Osteocyte (in vitro differentiated cells): ENCODE measurements at places on chromosomes 1 and 21. TPM values are rescaled to one million over a fixed set of nuclear protein-coding genes. Genes with fewer than 3 reads are reported as not detected.
A peak's percentile ranks its signal among the peaks of the same experiment; 100 is the strongest.

AHDC1 gene
- 118 and 124 TPM in 2 replicates for total RNA-seq

ANXA9 gene
- not detected in 2 replicates for total RNA-seq

TARS2 gene
- total RNA-seq, result 18.8 and 23.2 TPM in 2 replicates

LRRIQ3 gene
- 0.16 and 0.86 TPM in 2 replicates for total RNA-seq

DNA sequence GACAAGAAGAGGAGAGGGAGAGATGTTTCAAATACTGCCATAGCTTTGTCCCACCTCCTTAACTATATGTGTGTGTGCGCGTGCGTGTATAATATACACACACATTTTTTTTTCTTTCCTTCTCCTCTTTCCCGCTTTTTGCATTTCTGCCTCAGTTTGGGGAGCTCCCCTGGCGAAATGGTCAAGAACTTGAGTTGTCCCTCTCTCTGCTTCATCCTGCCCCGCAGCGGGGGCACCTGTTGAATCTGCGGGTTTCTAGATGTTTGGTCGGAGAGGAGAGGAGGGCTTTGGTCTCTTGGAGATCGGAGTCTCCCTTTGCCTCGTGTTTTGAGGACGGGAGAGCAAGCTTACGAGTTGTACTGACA is 504 bp downstream of the SCCPDH start:
- no peak for DNase-seq

GRCh38 chr1:225914947-225915346 is 9.1 kb downstream of the PYCR2 start:
- no peak for DNase-seq

DNA sequence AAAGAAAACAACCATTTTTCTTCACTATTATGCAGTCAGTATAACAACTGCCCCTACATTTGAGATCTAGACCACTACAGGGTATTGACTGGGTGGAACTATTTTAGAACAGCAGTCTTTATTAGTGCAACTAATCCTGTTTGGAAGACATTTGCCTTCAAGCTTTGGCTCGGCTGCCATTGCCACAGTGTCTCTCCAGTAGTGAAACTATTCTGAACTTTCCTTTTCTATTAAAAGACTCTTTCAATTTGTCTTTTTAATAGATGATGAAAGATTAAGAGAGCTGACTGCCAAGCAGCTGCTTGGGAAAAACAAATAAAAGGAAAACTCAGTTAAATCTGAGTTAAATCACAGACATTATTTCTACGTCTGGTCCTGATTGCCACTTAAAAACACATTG is 49.3 kb downstream of the LPGAT1 start:
- no peak for DNase-seq

DNA sequence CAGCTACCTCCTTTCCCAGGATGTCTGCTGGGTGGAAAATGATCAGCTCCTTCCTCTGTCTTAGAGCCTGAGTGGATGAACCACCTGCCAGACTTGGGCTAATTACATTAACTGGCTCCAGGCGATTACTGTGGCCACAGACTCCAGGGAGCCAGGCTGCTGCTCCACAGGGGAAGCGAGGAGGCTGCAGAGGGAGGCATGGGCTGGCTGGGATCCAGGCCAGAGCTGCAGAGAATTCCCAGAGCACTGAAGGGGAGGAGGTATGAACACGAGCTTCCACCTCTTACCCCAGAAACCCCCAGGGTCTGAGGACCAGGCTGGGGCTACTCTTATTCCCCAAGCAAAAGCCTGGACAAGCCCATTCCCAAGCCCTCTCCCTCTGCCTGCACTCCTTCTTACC is 136.0 kb upstream of the KLHDC7A start:
- DNase-seq, result no peak

- no peak for DNase-seq
These were observed 85.3 kb upstream of the GPR88 start for GRCh38 chr1:100452641-100453040.

DNA sequence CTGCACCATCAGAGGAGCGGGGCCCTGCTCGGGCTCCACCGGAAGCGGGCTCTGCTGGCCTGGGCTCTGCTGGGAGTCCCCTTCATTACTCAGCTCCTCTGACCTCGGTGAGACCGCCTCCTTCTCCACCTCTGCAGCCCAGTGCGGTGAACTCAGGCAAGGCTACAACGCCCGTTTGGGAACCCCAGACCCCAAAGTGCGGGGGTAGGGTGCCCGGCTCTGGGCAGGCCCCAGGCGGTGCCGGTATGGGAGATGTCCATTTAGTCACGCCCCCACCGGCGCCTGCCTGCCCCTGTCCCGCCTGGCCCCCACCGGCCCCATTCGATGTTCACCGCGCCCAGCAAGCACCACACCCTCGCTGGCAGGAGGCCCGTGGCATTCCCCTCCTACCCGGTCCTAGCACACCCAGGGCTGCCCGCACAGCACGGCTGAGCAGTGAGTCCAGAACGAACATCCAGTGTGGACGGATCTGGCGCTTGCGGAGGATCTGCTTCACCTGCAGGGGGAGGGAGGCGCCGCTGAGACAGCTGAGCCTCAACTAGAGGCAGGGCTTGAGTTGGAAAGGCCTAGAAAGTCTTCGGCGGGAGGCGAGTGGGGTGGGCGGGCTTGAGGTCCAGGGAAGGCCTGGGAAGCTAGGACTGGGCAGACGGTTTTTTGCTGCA is 10.0 kb downstream of the MAP3K6 start:
- DNase-seq, result no peak

GRCh38 chr1:103106426-103107341 is 1.6 kb downstream of the COL11A1 start:
- peak; percentile 88 for DNase-seq

DNA sequence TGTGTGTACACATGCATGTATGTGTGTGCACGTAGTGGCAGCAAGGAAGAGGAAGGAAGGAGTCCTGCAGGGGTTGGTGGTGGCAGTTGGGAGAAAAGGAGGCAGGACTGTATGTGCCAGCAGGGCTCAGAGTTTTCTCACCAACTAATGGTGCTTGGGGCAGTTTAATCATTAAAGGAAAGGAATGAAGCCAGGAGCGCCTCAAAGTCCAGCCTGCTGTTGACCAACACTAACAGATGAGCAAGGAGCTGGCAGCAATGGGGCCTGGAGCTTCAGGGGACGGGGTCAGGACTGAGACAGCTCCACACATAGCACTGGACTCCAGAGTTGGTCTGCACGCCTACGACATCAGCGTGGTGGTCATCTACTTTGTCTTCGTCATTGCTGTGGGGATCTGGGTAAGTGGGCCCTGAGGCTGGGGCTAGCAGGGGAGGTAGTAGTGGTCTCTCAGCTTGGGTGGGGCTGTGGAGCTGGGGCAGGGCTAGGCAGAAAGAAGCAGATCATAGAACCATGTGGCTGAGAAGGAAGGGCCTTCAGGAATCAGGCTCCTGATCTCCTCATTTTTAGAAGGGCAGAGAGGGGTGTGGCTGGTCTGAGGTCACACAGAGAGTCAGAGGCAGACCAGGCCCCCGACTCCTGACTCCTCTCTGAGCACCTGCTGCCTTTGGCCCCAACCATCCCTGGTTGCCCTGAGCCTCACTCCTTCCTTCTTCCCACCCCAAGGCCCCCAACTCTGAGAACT is at the start of gene SLC5A9:
Gene SLC5A9 (plus strand): TSS at position 216 of the 742 bp plus-strand sequence. CDS start 21 bp downstream, at position 237.
- no peak for DNase-seq

DNA sequence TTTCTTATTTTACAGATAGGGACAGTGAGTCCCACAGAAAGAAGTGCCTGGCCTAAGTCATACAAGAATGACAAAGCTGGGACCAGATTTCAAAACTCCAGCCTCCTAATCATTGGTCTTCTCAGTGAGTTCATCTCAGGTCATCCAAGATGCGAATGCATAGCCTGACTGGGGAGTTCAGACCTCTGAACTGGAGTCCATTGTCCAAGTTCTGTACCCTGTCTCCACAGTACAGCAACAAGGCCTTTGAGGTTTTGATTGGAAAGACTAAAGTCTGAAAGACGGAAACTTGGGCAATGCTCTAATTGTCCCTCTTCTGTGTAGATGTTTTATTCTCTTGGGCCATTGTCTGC is 62.0 kb downstream of the TNN start:
- DNase-seq, result no peak

DNA sequence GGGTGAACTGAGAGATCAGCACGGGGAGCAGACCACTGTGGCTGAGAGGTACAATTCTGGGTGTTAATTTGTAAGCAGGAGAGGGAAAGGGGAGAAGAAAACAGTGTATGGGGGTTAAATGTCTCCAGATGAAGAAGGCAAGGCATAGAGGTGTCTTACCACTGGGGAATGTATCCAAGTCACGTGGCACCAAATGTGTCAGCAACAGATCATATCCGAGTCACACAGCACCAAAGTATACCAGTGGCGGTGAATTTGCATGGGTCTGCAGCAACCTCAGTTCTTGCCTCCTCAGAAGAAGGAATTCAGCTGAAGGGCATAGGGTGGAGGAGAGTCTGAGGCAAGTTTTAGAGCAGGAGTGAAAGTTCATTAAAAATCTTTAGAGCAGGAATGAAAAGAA is 21.2 kb upstream of the SYCP1 start:
- DNase-seq, result no peak

GRCh38 chr1:86852782-86853408 is 61.0 kb downstream of the SELENOF start:
- DNase-seq, result no peak

DNA sequence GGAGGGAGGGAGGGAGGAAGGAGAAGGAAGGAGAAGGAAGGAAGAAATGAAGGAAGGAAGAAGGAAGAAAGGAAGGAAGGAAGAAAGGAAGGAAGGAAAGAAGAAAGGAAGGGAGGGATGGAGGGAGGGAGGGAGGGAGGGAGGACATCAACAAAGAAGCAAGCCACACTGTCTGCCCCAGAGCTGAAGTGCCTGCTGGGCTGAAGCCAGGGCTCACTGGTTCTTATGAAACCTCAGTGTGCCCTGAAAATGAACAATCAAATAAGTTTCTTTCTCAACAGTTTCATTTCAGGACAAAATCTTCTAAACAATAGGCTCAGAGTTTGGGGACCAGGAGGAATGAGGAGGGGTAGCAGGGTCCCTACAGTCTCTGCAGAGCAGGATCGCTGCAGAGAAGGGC is 21.1 kb downstream of the ARHGEF19 start:
- DNase-seq, result no peak

- no peak for DNase-seq
These were observed 198.7 kb upstream of the PLD5 start for GRCh38 chr1:242723044-242723716.

- DNase-seq, result no peak
These were observed 5.5 kb downstream of the KLHL21 start for GRCh38 chr1:6596886-6597776.

DNA sequence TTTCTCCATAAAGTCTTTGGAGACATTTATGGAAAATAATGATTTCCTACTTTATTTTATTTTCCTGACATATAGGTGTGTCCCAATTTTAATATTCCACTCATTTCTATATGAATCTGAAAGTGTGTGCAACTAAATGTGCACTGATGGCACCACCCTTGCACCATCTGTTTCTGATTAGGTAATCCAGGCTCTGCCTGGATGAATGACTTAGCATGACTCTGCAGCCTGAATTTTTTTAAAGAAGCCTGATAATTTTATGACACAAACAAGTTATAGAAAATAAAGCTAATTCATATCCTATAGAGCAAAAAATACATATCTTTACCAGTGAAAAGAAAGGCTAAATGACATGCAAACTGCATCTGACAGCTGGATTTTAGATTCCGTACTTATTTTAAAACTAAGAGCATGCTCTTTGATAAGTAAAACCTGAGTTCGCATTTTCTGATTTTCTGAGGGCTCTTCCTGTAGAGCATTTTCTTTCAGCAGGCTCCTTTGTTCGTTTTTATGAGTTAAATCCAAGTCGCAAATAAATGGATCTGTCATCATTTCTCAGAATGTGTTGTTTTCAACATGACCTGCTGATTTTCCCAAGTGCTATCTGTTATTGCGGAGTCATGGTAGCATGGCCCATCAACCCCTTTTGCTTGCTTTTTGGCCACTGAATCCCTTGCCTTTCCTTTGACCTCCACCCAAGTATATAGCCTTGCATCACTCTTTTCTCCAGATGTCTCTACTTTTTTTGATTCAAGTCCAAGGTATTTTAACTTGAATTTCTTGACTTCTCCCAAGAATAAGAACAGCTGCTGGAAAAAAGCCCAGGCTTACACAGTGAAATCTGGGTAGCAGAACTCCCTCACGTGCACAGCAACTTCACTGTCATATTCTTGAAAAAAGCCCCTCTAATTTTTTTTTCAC is 52.8 kb upstream of the LYPLAL1 start:
- DNase-seq, result no peak

DNA sequence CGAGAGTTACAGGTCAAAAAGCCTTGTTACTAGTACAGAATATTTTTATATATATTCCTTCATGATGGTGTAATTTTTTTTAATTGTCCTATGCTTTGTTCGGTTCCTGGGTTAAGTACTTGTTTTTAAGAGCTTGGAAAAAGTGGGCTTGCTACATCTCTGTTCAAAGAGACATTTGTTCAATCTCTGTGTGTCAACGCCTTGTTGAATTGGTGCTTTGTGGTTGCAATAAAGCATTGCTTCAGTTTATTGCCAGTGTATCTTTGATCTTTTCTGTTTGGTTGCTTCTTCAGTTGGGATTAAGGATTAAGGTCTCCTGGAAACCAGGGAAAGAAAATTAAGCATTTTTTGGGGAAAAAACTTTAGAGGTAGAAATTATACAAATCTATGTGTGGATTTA is 47.7 kb upstream of the DNASE2B start:
- DNase-seq, result no peak

- peak; percentile 36 for DNase-seq
These were observed 19.6 kb upstream of the RBM15 start for GRCh38 chr1:110319332-110320167.

DNA sequence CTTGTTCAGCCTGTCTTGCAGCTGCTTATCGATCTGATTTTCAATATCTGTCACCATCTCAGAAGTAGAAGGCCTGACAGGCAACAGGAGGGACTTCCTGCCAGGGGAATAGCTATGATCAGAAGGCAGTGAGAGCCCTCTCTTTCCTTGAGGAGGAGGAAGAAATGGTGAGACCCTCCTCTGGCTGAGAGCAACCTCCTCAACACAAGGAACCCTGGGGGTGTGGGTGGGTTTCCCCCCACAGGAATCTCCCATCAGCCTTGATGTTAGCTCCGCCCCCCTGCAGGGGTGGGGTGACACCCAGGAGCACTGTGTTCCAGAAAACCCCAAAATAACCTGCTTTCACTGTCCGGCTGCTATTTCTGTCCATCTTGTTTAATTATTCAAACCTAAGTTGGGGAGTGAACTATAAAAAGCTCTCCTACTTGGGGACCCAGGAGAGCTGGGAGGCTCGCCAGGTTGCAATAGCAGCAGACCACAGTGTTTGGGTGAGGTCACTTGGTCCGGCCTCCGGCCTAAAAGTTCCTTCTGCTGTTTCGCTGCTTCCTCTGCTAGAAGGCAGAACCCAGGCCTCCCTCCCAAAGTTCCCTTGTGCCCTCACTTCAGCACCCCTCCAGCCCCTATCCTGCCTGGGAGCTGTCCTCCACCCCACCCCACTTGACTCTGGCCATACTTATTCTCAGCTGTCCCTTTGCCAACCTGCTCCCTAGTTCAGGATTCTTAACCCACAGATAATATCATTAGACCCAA is 7.8 kb upstream of the MEF2D start:
- no peak for DNase-seq
